ENCODE measurements at places on chromosomes 7 and 10.

GRCh38 chr7:71272509-71273490, 140.9 kb downstream of the GALNT17 start:
- DNase-seq: no peak

- DNase-seq: no peak
Observed at GRCh38 chr7:19620470-19620869, 88.4 kb downstream of the POLR1F start.

DNA sequence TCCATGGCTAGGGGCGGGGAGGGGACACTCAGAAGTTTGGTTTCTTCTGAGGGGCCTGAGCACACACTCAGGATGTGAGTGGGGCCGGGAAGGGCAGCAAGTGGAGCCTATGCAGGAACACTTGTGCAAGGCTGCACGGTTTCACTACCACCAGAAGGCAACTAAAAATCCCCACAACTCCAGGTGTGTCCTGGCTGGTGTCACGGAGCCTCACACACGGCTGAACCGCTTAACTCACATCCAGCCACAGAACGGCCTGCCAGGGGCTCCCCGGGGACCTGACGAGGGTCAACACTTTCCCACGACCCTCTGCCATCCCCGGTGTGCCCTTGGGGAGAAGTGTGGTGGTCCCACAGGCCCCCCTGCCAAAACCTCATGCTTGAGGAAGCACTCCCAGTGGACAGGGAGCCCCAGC, 173.9 kb downstream of the ELFN1 start:
- no peak for DNase-seq

DNA sequence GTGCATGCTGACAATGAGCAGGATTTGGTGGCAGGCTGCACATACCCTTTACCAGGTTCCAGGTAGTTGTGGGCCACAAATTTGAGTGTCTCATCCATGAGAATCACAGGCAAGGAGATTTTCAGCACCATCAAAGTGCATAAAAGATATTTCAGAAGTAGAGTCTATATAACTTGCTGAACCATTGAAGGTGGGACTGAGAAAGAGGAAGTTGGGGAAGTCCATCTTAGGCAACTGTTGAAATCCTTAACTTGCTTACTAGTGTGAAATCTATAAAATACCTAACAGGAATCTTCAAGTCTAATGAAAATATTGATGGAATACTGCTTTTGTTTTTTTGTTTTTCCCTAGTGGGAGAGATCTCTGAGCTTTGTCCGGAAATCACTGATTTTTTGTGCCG, 325.1 kb upstream of the PLXDC2 start:
- DNase-seq: no peak

DNA sequence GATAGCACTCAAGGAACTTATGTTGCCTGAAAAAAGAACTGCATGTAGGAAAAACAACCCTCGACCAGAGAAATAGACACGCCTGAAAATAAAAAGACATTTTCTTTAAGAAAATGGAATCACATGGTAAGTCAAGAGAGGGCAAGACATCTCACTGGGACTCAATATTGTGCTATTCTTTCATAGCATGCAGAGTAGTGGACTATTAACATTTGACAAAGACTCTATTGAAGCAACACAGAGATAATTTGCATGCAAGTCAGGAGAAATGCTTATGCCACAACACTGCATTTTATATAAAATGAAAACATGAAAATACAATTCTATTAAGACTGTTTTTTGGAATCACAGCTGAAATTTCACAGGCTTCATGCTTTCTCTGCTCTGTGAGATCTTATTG, 77.9 kb upstream of the RHOBTB1 start:
- DNase-seq: no peak

All from stimulated activated CD4-positive, alpha-beta T cell treated with anti-CD3 and anti-CD28 coated beads, Interleukin-2, amount 100 ng/mL, for 24 hours (primary cell).